Thymus (tissue), 14 donors: ENCODE measurements at places on chromosomes 7 and 10.

DNA sequence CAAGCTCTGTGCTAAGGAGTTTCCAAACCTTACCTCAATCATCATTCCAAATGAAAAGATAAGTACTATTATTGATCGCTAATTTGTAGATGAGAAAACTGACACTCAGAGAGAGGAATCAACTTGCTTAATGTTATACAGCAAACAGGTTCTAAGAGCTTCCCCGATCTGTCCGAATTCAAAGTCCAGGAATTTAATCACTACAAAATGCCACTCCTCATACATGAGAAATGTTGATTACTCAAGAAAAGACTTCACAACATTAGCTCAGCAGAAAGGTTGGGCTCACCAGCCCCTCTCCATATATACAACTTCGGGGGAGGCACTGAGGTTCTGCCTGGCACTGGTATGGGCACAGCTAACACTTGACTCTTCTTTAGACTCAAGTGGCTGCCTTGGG lies 80.7 kb downstream of the SLC16A9 start:
- no peak for DNase-seq

DNA sequence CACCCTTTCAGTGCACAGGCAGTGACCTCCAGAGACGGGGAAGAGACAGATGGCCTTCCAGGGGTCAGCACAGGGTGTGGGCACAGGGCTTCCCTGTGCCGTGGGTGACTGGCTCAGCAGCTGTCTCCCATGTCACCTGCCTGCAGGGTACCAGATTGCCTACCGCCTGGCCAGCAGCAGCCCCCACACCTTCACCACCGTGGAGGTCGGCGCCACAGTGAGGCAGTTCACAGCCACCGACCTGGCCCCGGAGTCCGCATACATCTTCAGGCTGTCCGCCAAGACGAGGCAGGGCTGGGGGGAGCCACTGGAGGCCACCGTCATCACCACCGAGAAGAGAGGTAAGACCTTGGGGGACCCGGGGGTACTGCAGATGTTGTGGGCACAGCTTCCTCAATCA lies 536.5 kb upstream of the FOXK1 start:
- DNase-seq, result no peak

DNA sequence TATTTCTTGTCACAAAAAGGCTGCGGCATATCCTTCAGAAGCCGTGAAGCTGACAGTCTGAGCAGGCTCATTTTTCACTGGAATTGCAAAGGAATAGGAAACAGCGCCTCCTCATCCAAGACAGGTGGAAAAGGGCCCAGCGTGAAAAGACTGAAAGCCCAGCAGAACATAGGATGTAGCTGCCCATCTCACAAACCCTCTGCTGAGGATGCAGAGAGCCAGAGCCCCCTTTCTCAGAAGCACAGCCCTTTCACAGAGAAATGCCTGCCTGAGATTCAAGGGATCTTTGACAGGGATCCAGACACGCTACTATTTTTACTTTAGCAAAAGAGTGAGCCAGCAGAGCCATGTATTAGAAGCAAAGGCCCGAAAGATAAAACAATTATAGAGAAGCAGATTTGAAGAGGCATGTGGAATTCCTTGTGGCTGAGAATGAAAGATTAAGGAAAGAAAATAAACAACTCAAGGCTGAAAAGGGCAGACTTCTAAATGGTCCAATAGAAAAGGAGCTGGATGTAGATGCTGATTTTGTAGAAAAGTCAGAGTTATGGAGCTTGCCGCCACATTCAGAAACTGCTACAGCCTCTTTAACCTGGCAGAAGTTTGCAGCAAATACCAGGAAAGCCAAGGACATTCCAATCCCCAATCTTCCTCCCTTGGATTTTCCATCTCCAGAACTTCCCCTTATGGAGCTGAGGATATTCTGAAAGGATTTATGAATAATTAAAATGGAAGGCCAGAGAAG lies 36.9 kb downstream of the GDI2 start:
- DNase-seq, result no peak

DNA sequence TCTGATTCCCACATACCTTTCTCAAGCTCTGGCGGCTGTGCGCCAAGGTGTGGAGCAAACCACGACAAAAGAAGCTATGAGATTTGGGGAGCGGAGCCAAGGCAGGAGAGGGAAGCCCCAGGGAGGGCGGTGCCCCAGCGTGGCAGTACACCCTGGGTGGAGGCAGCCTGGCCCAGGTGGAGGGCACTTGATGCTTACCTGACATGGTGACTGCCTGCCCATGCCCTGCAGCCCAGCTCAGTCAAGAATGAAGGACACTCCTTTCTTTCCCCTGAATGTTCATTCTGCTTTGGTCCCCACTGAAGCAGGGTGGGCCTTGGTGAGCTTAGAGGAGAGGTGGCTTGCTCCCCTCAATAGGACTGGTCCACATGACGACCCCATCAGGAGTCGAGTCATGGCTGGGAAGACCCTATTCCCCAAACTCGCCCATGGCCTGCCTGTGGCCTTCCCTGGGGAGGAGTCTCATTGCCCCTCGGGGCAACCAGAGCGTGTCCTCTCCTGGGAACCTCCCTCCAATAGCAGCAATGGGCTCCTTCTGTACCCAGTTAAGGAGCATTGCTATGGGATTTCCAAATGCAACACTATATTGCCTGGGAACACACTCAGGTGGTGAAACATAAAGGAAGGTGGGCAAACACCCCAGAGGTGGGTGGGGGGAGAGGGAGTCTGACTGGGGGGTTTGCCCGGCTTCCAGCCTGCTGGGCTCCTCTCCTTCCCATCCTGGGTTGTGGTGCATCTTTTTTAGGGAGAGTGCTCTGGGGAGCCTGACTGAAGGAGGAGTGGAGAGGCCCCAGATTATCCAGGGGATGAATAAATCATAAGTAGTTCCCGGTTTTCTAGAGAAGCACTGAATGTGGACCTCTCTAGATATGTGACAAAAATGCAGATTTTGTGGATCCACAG lies 22.7 kb downstream of the RAMP3 start:
- no peak for DNase-seq

DNA sequence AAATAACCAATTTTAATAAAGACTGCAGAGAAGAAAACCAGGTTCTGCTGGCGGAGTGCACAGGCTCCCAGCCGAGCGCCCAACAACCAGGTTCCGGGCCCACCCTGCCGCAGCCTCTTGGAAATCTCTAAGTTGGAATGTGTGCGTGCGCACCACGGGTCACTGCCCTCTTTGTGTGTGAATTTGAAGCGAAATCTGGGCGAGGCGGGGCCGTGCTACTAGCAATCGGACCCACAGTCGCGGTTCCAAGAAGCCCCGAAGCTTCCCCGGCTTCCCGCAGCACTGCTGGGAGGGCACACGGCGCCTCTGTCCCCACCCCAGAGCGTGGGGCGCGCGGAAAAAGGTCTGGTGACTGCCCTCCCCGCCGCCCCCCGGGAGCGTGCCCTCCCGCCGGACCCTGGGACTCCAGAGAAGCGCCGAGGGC lies 666 bp upstream of the MAP3K8 start:
- no peak for DNase-seq

- DNase-seq, result no peak
Measured at GRCh38 chr10:69948261-69948660, 104.4 kb upstream of the MACROH2A2 start.

DNA sequence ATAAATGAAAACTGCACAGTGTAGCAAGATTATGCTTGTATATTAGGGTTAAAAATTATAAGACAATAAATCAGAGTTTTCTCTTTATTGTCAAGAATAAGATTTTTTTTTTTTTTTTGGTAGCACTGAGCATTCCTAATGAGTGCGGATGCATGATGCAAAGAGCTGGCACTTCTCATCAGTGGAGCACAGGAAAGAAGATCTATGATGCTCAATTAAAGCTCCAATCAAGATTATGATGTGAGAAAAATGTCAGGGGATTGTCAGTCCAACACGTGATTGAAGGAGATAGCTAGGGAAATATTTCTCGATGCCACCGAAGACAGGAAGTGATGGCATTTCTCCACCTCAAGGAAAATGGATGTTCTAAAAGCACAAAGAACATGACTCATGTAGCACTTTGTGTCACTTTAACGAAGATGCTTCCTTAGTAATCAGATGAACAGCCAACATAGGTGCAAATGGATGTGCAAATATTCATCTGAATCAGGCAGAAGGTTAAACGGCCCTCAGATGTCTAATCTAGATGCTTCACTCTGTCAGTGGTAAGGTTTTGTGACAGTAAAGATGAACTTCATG lies 240.9 kb downstream of the THSD7A start:
- no peak for DNase-seq

- DNase-seq, result peak; percentile 69
Measured at GRCh38 chr7:84092207-84092606, 102.4 kb downstream of the SEMA3A start.

DNA sequence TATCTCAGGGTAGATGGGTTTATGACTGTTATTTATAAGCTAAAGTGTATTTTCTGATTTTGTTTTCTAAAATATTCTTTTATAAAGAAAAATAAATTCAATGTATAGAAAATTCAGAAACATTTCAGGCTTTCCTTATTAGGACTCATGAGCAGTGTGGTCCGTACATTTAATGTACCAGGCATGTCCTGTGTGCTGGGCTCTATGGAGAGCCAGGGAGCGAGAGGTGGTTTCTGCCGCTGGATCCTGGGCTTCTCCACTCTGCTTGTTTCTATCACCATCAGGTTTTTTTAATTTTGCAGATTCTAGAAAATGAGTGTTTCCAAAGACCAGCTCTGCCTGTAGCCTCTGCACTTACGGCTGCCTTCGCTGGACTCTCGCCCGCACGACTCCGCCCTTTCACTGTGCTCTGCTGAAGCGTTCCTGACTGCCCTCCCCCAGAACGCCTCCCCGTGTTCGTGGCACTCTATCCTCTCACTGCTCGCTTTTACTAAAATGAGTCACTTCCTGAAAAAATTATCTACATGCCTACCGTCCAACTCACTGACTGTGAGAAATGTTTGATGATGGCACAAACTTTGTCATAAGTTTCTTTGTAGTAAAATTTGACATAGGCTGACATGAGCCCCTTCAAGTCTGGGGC lies 188.5 kb downstream of the ZMYND11 start:
- DNase-seq, result no peak

- no peak for DNase-seq
Measured at GRCh38 chr7:114789161-114789560, 132.7 kb upstream of the MDFIC start.

DNA sequence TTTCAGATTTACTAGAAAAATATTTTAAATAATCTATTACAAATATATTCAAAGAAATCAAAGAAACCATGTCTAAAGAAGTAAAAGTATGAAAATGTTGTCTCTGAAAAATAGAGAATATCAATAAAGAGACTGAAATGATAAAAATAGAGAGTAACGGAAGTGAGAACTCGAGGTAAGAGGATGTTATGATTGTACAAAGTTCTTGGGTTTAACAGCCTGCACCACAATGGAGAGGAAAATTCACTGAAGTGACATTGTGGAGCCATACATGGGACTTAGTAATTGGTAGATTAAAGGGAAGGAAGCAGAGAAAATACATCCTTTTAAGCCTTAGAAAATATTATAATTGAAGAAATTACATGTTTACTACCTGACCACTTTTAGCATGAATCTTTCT lies 77.9 kb downstream of the THSD7A start:
- no peak for DNase-seq

GRCh38 chr7:159136013-159136412 lies 8.7 kb downstream of the VIPR2 start:
- no peak for DNase-seq

DNA sequence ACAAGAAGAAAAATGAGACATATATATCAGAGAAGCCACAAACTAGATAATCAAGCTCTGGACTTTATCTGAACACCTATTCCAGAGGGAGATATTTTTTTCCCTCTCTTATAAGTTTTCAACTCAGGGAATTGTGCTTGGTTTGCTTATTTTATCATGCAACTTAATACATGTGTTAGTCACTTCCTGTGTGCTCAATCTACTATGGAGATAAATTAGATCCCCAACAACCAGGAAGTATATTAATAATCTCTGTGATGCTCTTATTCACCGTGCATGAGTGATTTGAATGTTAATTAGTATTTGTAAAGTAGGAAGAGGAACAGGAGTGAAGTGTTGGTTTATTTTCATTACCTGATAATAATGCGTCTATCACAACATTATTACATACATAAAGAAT lies 38.8 kb upstream of the ZNF365 start:
- DNase-seq, result no peak

GRCh38 chr10:94334857-94335256 lies 27.9 kb downstream of the NOC3L start:
- DNase-seq, result no peak

- no peak for DNase-seq
Measured at GRCh38 chr7:39582536-39582935, 16.3 kb downstream of the YAE1 start.

GRCh38 chr7:29371472-29371871 lies 176.9 kb downstream of the CHN2 start:
- no peak for DNase-seq

DNA sequence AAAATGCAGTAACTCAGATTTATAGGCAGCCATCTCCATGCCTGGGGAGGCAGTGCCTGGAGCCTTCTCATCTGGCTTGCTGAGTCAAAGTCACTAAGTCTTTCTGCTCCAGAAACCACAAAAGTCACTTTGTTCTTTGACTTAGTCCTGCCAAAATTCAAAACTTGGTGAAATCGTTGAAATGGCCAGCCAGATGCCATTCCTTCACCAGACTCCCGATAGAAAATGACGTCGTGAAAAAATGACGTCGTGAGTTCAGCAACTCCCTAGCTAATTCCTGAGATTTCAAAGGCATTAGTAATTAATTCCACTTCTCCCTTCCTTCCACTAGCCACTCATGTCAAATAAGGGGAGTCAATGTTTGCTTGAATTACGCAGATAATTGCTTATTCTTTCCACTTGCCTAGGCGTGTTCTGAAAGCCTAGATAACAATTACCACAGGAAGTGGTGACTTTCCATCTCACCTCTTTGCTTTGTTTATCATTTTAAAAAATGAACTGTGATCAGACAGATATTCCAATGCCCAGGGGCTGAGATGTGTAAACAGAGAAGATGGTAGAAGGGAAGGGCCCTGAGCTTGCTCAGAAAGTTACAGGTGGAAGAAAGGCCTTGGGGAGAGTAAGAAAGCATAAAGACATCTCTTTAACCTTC lies 48.5 kb upstream of the OSBPL3 start:
- DNase-seq, result peak; percentile 55

GRCh38 chr7:66100408-66101050 lies 14.1 kb upstream of the CRCP start:
- DNase-seq, result no peak

DNA sequence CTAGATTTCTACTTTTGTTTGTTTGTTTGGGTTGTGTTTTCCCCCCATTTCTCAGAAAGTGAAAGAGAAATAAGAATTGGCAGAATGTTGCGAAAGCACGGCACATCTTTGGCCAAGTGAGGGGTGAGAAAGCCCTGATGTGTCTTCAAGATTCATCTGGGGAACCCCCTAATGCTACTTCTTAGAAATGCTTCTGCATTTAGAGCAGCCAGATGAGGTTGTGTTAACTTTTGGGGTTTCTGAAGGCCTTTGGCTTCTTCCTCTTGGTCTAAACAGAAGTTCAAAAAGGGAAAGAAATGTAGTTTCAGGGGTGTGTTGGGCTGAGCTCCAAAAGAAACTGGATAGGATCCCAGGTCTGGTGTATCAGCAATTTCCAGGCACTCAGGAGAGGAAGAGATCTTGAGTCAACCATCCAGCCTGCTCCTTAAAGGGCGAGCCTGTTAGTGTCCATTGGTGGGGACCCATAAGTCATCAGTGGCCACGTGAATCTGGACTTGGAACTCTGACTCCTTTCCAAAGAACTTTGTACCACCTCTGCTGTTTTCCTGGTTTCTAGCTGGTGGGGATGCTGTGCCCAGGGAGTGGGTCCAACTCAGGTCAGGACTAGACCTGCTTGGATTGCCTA lies 6.5 kb downstream of the DUSP5 start:
- DNase-seq, result no peak
